Kidney capillary endothelial cell (primary cell): ENCODE measurements at places on chromosomes 5 and 9.

- DNase-seq = no peak
These were observed 1.6 kb downstream of the TPRN start for GRCh38 chr9:137198902-137199283.

DNA sequence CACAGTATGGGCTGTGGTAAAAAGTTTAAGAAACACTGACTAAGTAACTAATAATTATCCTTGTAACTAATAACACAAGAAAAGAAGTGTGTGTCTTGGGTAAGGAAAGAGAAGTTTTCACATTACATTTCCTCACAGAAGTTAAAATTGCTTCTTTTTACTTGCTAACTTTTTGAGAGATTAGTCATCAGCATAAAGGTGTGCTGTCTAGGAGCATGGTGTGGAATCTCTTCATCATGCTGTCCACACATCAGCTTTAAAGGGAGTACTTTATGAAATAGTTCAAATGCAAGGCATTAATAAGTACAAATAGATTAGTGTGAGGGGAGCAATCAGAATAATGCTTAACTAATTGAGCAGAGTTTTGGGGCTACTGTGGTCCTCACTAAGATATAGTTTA lies 29.8 kb downstream of the WDR36 start:
- no peak for DNase-seq

GRCh38 chr5:145347026-145347616 lies 488.0 kb downstream of the PRELID2 start:
- DNase-seq = peak; percentile 23

GRCh38 chr9:129836311-129837007 lies 1.2 kb downstream of the USP20 start:
- no peak for DNase-seq

- no peak for DNase-seq
These were observed 9.2 kb downstream of the DCANP1 start for GRCh38 chr5:135437796-135438560.

DNA sequence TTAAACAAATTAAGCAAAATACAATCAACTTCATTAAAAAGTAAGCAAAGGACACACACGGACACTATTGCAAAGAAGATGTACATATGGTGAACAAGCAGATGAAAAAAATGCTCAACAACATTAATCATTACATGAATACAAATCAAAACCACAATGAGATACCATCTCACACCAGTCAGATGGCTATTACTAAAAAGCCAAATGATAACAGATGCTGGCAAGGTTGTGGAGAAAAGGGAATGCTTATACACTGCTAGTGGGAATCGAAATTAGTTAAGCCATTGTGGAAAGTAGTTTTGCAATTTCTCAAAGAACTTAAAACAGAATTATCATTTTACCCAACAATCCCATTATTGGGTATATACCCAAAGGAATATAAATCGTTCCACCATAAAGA lies 636.2 kb upstream of the ST8SIA4 start:
- no peak for DNase-seq

DNA sequence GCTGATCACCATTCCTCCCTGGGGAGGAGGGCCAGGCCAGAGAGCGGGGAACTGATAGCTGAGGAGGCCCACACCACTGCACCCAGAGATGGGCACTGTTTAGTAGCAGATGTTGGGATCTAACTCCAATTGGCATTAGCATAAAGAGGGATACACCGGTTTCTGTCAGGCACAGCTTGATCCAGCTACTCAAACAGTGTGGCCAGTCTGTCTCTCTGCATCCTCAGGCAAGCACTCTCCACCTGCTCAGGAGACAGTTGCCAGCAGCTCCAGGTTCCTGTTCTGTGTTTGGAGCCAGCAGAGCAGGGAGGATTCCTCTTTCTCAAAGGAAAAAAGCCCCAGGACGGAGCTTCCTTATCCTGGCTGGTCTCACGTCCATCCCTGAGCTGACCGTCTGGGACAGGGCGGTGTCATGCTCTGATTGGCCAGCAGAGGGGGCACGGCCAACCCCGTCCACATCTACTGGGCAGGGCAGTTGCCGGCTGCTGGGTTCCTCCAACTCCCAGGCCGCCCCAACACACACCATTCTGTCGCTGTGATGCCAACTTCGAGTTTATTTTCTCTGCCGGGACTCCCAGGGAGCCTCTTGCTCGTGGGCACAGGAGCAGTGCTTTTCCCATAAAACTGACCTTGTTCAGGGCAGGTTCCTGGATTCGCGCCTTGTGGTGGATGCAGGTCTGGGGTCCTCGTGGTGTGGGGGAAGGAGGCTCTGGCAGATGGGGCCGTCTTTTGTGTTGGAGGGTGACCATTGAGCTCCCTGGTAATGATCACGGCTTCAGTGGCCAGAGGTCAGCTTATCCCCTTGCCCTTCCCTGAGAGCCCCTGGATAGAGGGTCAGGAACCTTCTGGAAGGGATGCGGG lies 47.9 kb downstream of the COL5A1 start:
- DNase-seq = peak; percentile 55

GRCh38 chr9:93127395-93127911 lies 6.6 kb downstream of the NINJ1 start:
- no peak for DNase-seq

- no peak for DNase-seq
These were observed 25.5 kb upstream of the TIFAB start for GRCh38 chr5:135477613-135478066.

GRCh38 chr5:143061161-143061945 lies 291.2 kb downstream of the ARHGAP26 start:
- DNase-seq = peak; percentile 72

- DNase-seq = no peak
These were observed 16.7 kb downstream of the COL15A1 start for GRCh38 chr9:98960409-98960808.

GRCh38 chr9:120723565-120723964 lies 9.3 kb upstream of the MEGF9 start:
- DNase-seq = no peak

DNA sequence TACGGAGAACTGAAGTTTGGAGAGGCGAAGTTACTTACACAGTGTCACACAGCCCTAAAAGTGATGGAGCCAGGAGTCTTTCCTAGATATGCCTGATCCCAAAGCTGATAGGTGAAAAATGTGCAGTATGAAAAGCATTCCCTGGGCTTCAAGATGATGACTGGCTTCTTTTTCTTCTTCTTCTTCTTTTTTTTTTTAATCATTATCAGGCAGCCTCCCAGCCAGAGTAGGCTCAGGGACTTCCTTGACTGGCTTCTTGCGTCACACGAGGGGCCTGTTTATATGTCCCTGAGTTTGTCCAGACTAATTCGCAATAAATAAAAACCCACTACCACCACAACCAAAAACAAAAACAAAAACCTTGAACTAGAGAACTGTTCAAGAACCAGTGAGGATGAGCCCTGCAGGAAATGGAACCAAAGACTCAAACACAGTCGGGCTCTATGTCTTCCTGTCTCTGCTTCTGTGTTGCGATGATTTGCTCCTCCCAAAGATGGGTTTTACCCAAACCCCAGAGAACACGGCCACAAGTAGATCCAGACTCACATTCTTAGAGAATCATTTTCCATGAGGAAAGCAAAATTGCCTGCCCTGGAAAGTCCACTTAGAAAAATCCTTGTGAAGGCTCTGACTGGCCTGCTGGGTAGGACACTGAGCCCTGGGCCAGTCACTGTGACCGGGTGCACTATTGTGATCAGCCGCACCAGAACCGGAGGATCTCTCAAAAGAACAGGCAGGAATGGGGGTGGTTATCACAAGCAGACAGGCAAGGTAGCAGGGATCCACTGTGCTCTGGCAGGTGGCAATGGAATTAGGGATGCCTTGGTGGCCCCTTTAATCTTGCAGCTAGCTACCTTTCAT lies 38.0 kb upstream of the ADAM19 start:
- DNase-seq = no peak

DNA sequence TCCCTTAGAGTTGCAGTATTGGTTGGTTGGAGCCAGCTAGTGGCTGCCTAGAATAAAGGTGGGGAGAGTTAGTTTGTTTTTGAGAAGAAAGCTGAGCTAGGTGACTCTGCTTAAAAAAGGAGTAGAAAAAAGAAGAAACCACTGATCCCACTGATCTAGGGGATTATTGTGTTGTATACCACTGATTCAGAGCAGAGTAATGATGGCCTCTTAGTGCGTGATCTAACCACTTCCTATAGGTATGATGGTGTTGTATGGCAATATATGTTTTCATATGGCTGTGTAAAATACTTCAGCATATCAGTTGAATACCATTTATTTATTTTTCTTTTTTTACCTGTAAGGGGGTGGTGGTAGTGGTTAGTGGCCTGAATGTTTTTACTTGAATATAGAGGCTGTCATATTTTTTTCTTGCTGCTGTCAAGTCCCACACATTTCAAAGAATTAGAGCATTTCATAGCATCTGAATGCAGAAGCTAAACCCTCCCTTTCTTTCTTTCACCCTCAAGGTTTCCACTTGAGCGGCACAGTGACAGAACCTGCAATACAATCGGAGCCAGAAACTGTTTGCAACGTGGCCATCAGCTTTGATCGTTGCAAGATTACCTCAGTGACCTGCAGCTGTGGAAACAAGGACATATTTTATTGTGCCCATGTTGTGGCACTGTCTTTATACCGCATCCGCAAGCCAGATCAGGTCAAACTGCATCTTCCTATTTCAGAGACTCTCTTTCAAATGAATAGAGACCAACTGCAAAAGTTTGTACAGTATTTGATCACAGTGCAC lies 140.3 kb downstream of the ZSWIM6 start:
- DNase-seq = no peak

DNA sequence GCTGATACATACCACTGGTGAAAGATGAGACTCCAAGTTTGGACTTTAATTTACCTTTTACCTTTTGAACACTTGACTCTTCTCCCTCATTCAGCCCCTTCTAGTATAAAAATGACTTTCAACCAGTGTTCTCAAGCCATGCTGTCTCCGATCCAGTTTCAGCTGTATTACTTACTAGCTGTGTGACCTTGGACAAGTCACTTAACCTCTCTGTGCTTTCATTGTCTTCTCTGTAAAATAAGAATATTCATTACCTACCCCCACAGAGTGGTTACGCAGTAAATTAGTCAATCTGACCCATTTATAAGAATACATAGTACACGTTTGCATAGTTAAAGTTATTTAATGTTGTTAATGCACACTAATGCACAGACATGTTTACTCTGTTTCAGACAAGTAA lies 12.6 kb upstream of the CEMIP2 start:
- no peak for DNase-seq

GRCh38 chr9:91949392-91949945 lies 559 bp downstream of the ROR2 start:
- DNase-seq = no peak

GRCh38 chr9:12739014-12739652 lies 35.7 kb upstream of the LURAP1L start:
- no peak for DNase-seq

DNA sequence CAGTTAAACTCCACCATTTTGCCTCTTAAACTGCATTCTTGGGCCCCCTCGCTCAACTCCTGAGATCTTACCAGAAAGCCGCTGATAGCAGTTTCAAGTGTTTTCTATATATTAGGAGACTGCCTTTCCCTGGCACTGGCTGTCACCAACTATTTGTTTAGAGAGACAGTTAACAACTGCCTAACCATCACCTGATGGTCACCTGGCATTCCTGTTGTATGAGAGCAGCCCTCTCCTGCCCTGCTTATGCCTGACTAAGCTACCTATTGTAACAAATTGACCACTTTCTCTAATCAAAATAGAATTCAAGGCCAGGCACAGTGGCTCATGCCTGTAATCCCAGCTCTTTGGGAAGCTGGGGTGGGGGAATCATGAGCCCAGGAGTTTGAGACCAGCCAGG lies 28.0 kb upstream of the SIL1 start:
- no peak for DNase-seq

GRCh38 chr5:174918655-174919054 lies 194.3 kb downstream of the MSX2 start:
- DNase-seq = no peak

DNA sequence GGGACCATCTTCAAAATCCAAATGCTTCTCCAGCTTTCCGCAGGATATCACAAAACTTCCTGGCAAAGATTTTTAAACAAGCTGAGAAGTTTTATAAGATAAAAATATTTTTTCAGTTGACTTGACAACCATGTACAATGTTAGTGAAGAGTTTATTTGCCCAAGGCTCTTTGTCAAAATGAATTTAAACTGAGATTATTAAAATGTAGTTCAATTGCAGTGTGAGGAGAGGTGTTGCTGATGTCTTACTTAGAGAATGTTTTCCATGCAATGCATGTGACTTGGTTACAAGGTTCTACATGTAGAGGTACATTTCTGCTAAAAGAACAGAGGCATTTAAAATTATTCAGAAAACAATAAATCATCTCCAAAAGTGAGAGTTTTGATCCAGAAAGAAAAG lies 131.4 kb upstream of the MINAR2 start:
- DNase-seq = no peak

- no peak for DNase-seq
These were observed 346.9 kb downstream of the GADD45G start for GRCh38 chr9:89951675-89952074.

- DNase-seq = no peak
These were observed 106.2 kb downstream of the SEMA5A start for GRCh38 chr5:9439531-9440292.

GRCh38 chr9:87118594-87118993 lies 171.3 kb upstream of the GAS1 start:
- DNase-seq = no peak

DNA sequence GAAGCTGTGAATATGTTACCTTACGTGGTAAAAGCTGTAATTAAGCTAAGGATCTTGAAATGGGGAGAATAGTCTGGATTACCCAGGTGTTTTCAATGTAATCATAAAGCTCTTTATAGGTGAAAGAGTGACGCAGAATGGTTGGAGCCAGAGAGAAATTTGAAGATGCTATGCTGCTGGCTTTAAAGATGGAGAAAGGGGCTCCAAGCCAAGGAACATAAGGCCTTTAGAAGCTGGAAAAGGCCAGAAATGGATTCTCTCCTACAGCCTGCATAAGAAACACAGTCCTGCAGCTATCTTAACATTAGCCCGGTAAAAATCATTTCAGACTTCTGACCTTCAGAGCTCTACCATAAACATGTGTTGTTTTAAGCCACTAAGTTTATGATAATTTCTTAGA lies 243.3 kb upstream of the VLDLR start:
- no peak for DNase-seq

DNA sequence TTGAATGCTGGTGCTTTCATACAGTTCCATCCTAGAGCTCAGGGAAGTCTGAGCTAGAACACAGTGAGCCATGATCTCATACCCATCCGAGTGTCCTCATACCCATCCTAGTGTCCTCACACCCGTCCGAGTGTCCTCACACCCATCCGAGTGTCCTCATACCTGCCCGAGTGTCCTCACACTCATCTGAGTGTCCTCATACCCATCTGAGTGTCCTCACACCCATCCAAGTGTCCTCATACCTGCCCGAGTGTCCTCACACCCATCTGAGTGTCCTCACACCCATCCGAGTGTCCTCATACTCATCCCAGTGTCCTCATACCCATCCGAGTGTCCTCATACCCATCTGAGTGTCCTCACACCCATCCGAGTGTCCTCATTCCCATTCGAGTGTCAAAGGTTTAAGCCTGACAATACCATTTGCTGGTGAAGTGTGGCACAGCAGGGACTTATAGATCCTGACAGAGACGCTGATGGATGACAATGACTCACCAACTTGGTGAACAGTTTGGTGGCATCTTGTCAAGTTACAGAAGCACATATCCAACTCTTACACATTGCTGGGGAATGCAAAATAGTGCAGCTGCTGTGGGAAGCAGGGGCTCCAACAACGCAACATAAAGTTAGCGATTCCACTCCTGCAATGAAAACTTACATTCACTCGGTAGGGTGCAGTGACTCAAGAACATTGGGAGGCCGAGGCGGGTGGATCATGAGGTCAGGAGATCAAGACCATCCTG lies 77.0 kb upstream of the COL5A1 start:
- no peak for DNase-seq

- DNase-seq = no peak
These were observed 71.5 kb downstream of the FBN2 start for GRCh38 chr5:128466554-128466953.
